ENCODE measurements at places on chromosomes 16 and 17.

GRCh38 chr17:75991396-75991795, 9.3 kb upstream of the CDK3 start:
- DNase-seq, result no peak

DNA sequence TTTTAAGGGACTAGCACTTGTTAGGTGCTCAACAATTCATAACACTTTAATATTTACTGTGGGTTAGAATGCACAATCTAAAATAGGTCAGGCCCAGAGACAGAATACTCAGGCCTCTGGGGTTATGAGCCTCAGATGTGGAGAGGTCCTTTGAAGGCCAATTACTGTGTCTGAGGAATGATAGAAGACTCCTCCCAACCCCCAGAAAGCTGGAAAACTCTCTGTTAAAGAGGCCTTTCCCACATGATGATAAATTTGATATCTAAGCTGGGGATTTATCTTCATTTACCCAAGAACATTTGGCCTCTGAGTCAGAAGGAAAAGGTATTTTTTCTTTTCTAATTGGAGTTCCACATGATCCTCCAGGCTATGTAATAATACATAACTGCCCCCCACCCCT, 41.1 kb upstream of the MMD start:
- DNase-seq, result no peak

DNA sequence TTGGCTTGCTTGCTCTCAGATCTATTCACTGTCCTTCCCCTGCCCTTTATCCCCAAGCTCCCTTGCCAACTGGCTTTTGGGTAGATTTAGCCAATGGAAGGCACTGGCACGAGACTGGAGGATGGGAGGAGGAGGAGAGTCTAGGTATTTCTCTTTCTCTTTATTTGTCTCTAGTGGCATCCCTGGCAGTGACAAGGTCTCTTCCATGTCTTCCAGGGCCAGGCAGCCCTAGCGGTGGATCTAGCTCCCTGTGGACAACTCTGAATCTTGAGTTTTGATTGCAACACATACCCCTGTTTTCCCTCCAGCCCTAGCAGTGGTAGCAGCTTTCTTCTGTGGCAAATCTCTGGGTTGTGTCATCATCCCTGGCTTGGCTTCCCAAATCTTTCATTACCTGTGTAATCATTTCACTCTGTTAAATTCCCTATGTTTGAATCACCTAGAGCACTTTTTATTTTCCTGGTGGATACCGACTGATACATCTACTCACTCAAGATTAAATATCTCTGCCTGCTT, 171.1 kb upstream of the IRX6 start:
- no peak for DNase-seq

DNA sequence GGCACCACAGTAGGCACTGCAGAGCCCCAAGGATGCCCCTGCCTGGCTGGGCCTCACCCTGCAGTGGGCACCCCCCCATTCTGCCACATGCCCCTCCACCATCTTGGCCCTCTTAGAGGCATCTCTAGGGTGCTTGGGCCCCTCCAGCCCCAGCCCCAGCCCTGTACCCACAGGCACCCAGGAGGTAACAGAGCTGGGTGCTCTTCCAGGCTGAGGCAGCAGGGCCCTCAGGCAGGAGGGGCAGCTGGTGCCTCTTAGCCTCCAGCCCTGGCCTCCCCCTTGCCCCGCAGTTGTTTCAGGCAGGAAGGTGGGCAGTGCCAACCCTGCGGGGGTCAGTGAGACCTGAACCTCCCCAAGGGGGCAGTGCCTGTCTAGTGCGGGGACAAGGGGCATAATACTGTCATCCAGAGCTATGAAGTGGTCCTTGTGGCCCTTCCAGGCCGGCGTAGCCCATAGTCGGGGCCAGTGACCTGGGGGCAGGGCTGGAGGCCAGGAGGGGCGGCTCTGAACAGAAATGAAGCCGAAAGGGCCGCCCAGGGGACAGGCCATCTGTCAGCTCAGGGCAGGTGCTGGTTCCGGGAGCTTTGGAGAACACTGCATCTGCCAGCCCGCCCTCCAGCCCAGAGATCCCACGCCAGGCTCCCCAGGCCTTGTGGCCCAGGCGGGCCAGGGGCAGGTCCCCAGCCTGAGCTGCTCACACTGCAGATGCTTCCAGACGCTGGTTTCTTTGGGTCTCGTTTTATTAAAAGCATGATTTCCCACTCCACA, 4.9 kb upstream of the AATK start:
- no peak for DNase-seq

DNA sequence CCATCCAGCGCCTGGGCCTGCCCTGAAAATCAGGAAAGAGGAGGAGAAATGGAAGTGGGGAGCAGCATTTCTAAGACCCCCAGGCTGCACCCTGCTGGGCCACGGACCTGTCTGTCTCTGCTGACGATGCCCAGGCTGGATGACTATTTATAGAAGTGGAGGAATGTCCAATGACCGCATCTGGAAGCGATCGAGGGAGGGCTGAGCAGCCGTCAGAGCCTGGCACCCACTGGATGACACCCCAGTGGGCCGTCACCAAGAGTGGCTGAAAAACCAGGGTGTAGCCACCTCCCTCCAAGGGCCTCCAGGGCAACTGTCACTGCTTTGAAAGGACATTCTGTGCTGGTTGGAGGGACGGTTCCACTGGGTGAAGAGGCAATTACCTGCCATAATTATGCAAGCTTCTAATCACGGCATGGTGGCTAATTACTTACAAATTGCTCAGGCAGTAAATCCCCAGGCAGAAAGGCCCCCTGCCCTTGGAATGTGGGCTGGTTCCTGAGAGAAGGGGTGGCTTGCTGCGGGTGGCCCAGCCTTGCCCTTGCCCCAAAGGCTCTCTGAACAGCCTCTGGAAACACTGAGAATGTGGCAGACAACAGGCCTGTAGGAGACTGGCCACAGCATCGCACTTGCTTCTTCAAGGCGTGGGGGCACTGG, 332.1 kb downstream of the C16orf95 start:
- no peak for DNase-seq

GRCh38 chr16:22308824-22309520, 11.8 kb downstream of the POLR3E start:
- no peak for DNase-seq

DNA sequence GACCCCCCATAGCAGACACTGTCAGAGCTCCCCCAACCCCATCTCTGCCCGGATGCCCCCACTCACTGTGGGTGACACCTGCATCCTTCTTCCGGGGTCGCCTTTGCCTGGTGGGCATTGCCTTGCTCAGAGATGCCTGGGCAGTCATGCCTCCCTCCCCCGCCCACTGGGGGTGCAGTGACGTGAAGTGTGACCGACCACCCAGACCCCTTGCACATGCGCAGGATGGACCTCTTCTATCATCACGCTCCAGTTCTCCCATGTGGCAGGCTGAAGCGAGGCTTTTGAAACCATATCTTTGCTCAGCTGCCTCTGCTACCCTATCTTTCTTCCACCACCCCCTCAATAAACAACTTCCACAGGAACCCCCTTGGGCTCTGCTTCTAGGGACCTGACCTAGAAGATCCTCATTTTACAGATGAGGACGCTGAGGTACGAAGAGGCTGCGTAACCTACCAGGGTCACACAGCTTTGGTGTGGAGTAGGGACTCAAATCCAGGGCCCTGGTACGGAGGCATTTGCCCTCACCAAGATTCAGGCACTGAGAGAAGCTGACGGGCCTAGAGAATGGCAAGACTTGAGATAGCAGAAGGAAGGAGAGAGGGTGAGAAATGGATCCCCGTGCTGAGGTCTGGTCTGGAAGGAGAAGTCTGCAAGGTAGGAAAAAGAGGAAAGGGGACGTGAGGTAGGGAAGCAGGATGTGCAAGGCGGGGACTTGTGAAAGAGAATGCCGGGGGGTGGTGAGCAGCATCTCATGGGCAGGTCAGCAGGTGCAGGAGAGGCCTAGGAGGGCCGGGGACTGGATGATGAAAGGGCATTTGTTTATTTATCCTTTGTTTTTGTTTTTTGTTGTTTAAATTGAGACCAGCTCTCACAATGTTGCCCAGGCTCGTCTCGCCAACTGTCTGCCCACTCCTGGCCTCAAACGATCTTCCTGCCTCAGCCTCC, 14.4 kb downstream of the NLRC5 start:
- no peak for DNase-seq

GRCh38 chr17:12459736-12460135, 206.0 kb upstream of the MYOCD start:
- no peak for DNase-seq

DNA sequence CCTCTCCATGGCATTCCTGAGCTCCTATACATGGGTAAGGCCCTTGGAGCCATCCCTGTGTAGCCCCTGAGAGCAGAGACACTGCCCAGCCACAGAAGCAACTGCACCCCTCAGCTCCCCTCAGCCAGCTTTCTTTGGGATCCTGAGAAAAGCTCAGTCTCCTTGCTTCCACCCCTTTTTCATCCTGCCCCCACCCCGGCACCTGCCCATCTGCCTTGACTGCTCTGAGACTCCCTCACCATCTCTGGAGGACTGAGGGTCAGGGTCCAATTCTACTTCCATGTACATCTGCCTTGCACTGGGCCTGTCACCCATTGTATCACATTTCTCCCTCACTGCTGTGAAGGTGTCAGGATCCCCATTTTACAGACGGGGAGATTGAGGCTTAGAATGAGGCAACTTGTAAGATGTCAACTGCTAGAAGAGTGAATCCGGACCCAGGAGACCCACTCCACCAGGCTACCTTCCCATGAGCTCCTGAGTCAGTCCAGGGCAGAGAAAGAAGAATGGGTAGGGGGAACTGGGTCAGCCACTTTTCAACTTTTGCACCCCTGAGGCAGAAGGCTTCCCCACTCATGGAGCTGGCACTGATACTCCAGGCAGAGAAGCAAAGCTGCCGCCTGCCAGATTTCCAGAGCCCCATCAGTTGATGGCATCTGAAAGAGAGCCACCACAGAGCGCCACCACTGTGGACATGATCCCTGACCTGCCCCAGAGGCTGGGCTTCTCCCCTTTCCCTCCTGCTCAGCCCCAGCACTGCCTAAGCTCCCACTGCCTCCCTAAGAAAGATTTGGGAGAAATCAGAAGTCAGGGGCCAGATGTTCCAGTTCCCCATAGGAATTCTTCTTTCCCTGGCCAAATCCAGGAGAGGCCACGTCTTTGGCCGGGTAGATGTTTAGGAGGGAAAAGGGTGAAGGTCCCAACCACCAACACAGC, 135.4 kb downstream of the TMEM132E start:
- no peak for DNase-seq

DNA sequence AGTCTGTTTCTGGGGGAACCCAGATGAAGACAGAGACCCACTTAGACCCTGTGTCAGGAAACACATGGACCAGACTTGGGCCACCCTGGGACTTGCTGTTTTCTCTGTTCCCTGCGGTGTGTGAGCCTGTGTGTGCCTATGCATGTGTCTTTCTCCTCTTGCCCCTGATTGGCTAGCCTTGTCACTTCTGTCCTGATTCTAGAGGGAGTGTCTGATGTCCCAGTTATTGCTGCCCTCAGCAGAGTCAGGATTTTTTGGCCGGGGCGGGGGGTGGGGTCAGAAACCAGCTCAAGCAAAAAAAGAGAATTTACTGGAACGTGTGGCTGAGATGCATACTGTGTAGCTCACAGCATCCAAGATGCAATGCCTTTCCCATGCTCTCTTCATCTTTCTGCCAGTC, 30.5 kb downstream of the PLCG2 start:
- DNase-seq, result no peak

- no peak for DNase-seq
Measured at GRCh38 chr16:57809276-57810196, 7.2 kb upstream of the KIFC3 start.

- DNase-seq, result no peak
Measured at GRCh38 chr16:2795395-2796143, 2.7 kb upstream of the PRSS41 start.

DNA sequence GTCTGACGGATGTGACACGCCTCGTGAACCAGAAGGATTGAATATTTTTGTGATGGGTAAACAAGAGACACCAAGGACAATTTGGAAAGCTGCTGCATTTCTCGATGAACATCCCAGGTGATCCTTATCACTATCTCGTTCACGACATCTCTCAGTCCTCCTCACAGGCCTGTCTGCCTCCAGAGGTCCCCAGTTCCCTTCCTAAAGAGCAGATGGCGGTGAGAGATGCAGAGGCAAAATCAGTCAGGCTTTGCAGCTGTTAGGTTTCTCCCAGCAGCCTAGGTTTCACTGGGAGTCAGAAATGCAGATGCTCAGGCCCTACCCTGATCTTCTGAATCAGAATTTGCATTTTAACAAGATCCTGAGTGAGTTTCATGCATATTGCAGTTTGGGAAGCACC, 23.6 kb downstream of the SCPEP1 start:
- no peak for DNase-seq

GRCh38 chr17:59418732-59419166, 87.3 kb downstream of the YPEL2 start:
- DNase-seq, result no peak

GRCh38 chr17:43766413-43767052, 7.9 kb upstream of the SOST start:
- no peak for DNase-seq

- DNase-seq, result no peak
Measured at GRCh38 chr16:30894540-30895368, 877 bp upstream of the BCL7C start.

- no peak for DNase-seq
Measured at GRCh38 chr16:10465821-10466220, 80.0 kb downstream of the ATF7IP2 start.

GRCh38 chr16:66161942-66162341, 204.5 kb upstream of the CDH5 start:
- no peak for DNase-seq

GRCh38 chr17:81667754-81668153, 1.2 kb downstream of the CCDC137 start:
- no peak for DNase-seq

DNA sequence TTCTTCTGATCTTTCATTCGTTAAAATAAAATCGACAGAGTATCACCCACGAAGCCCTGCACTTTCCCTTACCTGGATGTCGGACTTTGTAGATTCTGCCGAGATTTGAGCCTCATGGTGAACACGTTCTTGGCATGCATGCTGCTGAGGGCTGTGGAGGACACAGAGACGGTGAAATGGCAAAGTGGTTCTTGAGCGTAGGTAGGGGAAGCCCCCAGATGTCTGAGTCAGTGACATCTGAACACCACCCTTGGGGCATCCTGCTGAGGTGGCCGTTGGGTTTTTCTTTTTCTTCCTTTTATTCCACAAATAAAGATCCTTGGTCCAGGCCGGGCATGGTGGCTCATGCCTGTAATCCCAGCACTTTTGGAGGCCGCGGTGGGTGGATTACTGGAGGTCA, 33.9 kb downstream of the NOS2 start:
- no peak for DNase-seq

Data from activated T-cell treated with anti-CD3 and anti-CD28 coated beads for 24 hours (primary cell).